ENCODE measurements at places on chromosomes 3 and 15.

DNA sequence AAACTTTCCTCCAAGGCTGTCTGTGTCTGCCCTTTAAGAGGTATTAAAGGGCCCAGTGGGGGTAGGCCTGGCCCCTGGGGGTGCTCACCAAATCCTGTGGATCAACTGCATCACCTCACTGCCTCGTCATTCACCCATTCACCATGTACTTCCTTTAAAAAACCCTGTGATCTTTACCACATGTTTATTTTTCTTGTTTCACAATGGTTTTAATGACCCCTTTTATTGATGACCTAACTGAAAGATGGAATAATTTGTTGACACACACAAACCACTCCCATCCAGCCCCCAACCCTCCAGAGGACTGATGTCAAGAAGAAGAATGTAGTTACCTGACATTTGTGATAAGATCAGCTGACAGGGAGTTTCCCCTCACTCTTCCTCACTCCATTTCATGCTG is 40.8 kb downstream of the KCNAB1 start:
- no peak for DNase-seq

DNA sequence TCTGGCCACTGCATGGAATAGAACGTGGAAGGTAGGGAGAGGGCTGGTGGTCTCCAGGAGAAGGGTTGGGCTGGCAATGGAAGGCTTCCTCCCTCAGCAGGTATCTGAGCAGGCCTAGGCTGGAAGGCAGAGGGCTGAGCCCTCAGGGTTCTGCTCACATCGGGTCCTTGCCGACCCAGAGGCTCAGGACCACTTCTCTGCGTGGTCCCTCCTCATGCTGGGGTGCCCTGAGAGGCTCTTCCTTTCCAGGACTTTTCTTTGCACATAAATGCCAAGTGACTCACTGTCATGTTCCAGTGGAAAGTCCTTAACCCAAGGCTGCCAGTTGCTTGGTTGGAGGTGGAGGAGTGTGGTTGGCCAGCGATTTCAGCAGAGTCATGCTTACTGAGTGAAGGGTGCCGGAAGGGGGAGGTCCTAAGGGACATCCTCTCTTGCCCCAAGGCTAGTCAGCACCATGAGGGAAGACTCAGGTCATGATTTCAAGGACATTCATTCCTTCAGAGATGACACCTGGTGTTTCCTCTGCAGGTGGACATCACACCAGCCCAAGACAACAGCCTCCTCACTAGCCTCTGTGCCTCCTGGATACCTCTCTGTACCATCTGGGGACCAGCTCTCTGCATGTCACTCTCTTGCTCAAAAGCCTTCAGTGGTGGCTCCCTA is 8.2 kb downstream of the SLC6A6 start:
- DNase-seq: no peak

DNA sequence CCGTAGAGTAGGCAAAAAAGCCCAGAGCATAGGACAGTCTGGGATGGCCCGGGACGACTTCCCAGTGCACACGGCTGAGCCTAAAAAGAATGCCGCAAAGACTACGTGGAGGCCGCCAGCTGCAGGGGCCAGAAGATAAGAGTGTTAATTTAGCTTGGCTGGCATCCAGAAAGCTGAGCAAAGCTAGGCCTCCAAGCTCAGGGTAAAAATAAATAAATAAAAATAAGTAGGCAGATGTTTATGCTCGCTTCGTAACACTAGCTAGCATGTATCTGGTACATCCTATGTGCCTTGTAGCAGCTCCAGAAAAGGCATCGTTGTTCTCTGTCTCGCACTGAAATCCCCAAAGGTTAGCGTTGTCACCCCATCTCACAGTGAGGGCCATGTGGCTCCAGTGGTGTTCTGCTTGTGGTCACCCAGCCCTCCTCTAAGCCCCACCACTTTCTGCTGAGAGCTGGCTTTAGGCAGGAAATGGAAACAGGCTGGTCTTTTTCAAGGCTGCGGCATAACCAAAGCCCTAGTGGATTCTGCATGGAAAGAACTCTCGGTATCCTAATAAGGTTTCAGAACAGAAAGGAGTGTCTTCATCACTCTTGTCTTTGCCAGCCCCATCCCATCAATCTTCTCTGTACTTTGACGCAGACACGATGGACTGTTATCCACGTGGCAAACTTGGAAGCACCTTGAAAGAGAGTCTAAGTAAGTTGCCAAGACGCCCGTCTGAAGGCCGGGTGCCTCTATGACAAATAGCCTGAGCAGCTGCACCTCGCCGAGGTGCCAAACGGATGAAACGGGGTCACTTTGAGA is 58.1 kb upstream of the MEF2A start:
- no peak for DNase-seq

DNA sequence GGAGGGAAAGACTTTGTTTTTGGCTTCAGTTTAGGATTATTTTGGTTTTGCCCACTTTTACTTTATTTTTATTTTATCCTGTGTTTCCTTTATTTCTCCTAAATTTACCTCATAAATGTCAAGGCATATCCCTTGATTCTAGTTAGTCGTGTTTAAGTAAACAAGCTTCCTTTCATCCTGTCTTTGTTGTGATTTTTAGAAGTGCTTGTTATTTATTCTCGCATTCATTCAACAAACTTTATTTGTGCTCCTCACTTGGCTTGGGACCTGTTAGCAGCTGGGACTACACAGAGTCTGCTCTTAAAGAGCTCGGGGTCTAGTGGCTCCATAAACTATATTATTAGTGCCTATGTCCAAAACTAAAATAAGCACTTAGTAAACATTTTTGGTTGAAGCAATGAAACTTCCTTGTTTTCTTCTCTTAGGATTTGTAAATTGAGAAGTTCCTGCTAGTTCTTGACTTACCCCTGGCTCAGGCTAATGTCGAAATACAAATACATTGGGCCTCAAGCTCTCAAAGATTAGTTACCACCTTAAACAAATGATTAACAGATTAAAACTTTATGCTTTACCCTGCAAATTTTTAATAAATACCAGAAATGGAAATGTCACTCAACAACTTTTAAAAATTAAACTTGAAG is 19.0 kb upstream of the DMXL2 start:
- no peak for DNase-seq

GRCh38 chr3:56355570-56356185 is 112.6 kb downstream of the ERC2 start:
- no peak for DNase-seq

GRCh38 chr3:108125550-108126071 is 34.8 kb upstream of the CD47 start:
- DNase-seq: peak; percentile 80

- DNase-seq: no peak
These were observed at the start of gene EFCC1 for GRCh38 chr3:129001101-129001805. Gene EFCC1 (plus strand): TSS chr3:129001304. CDS start chr3:129001629, 325 bp downstream.
